GM23338 (cell line): ENCODE measurements at places on chromosomes 3 and 15. TPM values are rescaled to one million over a fixed set of nuclear protein-coding genes. Genes with fewer than 3 reads are reported as not detected.

DNA sequence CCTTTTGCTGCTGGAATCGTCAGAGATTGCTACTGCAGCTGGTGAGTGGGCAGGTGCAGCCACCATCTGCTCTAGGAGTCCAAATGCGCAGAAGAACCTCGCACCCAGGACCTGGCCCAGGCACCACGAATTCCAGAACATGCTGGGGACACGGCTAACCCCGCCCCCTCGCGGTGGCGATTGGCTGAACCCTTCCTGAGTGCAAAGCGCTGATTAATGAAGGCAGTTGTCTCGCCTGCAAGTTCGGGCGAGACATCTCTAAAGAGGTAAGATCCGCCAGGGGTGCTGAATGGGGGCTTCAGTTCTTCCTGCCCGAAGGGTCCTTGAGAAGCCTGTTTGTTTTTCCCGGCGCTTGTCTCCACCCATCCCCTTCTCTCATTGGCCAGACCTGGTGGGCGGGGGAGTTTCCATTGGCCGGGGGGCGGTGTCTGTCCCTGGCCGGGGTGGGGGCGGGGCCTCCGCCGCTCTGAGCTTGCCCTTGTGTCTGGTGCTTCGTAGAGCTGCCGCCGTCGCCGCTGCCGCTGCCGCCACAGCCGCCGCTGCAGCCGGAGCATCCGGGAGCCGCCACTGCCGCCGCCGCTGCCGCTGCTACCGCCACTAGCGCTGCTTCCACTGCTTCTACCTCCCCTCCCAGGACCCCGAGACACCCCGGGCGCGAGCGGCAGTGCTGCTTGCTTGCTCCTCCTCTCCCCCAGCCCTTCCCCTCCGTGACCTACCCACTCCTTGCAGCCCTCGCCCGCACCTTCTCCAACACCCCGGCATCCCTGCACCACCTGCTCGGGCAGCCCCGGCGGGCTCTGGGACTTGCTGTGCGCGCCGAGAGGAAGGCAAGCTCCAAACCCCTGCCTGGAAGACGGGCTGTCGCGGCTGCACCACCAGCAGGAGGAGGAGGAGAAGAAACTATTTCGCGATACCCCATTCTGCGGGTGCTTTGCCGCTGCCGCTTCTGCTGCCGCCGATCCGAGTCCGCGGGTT, at the start of gene CADM2:
Gene CADM2, plus strand, starts transcription at position 495 of the 975 bp plus-strand sequence.
- H3K4me1 ChIP-seq: peaks cover 28% of the 10 kb centered on the region
- peak within 1 kb of the TSS; percentile 87 for H3K4me3 ChIP-seq
- peak within 1 kb of the TSS; percentile 90 for H3K27ac ChIP-seq

- H3K27ac ChIP-seq: no peak overlapping the region
- no peaks in the 10 kb centered on the region for H3K36me3 ChIP-seq
- peaks cover 9% of the 10 kb centered on the region for H3K4me1 ChIP-seq
- DNase-seq: no peak
- H3K27me3 ChIP-seq: no peaks in the 10 kb centered on the region
Observed at GRCh38 chr15:96267463-96267862, 63.0 kb upstream of the NR2F2 start.

GRCh38 chr15:43886558-43886957, 59.8 kb downstream of the WDR76 start:
- no peaks in the 10 kb centered on the region for H3K27me3 ChIP-seq
- no peaks in the 10 kb centered on the region for H3K36me3 ChIP-seq
- no peak for DNase-seq
- H3K27ac ChIP-seq: no peak overlapping the region

GRCh38 chr3:43162230-43163084, 56.6 kb upstream of the POMGNT2 start:
- peak; percentile 62 for DNase-seq
- H3K36me3 ChIP-seq: no peaks in the 10 kb centered on the region
- H3K27me3 ChIP-seq: no peaks in the 10 kb centered on the region
- H3K4me1 ChIP-seq: 0 out of 2 replicates have a peak, but pooled peaks cover 6% of the 10 kb centered on the region

- no peaks in the 10 kb centered on the region for H3K36me3 ChIP-seq
- no peak overlapping the region for H3K4me3 ChIP-seq
- no peak for DNase-seq
- no peaks in the 10 kb centered on the region for H3K4me1 ChIP-seq
- H3K27me3 ChIP-seq: no peaks in the 10 kb centered on the region
Observed at GRCh38 chr15:48925714-48926223, 38.0 kb downstream of the SHC4 start.

GRCh38 chr15:54101664-54102270, 123.5 kb downstream of the UNC13C start:
- H3K4me1 ChIP-seq: no peaks in the 10 kb centered on the region
- no peak overlapping the region for H3K27ac ChIP-seq
- no peak overlapping the region for H3K4me3 ChIP-seq
- H3K36me3 ChIP-seq: no peaks in the 10 kb centered on the region
- H3K27me3 ChIP-seq: no peaks in the 10 kb centered on the region

- H3K36me3 ChIP-seq: peaks cover 16% of the 10 kb centered on the region
- no peaks in the 10 kb centered on the region; the same call in 1 of the 2 replicates for H3K4me1 ChIP-seq
- H3K4me3 ChIP-seq: no peak overlapping the region
- H3K27ac ChIP-seq: no peak overlapping the region
- DNase-seq: no peak
Observed at GRCh38 chr3:197249542-197249941, 48.9 kb downstream of the DLG1 start.

GRCh38 chr3:126081618-126082361, 2.1 kb downstream of the SLC41A3 start:
- H3K4me1 ChIP-seq: 0 out of 2 replicates have a peak, but pooled peaks cover 5% of the 10 kb centered on the region
- H3K4me3 ChIP-seq: no peak overlapping the region
- H3K27ac ChIP-seq: no peak overlapping the region
- H3K27me3 ChIP-seq: no peaks in the 10 kb centered on the region

- H3K36me3 ChIP-seq: no peaks in the 10 kb centered on the region
- H3K4me3 ChIP-seq: no peak overlapping the region
- H3K4me1 ChIP-seq: no peaks in the 10 kb centered on the region; the same call in 1 of the 2 replicates
Observed at GRCh38 chr3:197256836-197257444, 41.5 kb downstream of the DLG1 start.

- H3K4me3 ChIP-seq: no peak overlapping the region
- H3K4me1 ChIP-seq: peaks cover 4% of the 10 kb centered on the region; the same call in 1 of the 2 replicates
- no peaks in the 10 kb centered on the region for H3K36me3 ChIP-seq
- no peak overlapping the region for H3K27ac ChIP-seq
- no peak for DNase-seq
Observed at GRCh38 chr15:58471348-58471747, 39.6 kb downstream of the LIPC start.

- no peaks in the 10 kb centered on the region for H3K27me3 ChIP-seq
- H3K4me1 ChIP-seq: peaks cover 29% of the 10 kb centered on the region
- H3K4me3 ChIP-seq: no peak overlapping the region
- H3K27ac ChIP-seq: no peak overlapping the region
Observed at GRCh38 chr3:133991637-133992036, 38.1 kb downstream of the SLCO2A1 start.

- no peaks in the 10 kb centered on the region for H3K36me3 ChIP-seq
- no peak for DNase-seq
- no peak overlapping the region for H3K27ac ChIP-seq
- H3K4me3 ChIP-seq: no peak overlapping the region
Observed at GRCh38 chr3:182115328-182116015, 403.7 kb downstream of the SOX2 start.

- no peak for DNase-seq
- no peaks in the 10 kb centered on the region for H3K36me3 ChIP-seq
- no peaks in the 10 kb centered on the region for H3K27me3 ChIP-seq
- no peak overlapping the region for H3K27ac ChIP-seq
Observed at GRCh38 chr3:156303001-156303707, 182.8 kb downstream of the KCNAB1 start.

DNA sequence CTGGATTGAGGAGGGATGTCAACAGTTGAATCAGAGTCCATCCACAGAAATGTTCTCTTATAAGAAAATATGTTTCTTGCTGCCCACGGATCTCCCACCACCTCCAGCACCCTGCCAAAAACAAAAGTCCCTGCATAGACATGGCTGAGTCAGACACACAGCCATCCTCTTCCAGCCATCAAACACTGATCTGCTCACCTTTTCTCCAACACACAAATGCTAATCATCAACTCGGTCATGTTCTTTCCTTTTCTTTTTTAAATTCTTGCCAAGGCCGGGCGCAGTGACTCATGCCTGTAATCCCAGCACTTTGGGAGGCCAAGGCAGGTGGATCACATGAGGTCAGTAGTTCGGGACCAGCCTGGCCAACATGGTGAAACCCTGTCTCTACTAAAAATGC, 110.7 kb upstream of the IL12A start:
- no peak overlapping the region for H3K4me3 ChIP-seq
- H3K36me3 ChIP-seq: no peaks in the 10 kb centered on the region
- peaks cover 13% of the 10 kb centered on the region; the same call in 1 of the 2 replicates for H3K4me1 ChIP-seq
- DNase-seq: no peak
- H3K27me3 ChIP-seq: no peaks in the 10 kb centered on the region
- H3K27ac ChIP-seq: no peak overlapping the region

Gene AGBL1
- total RNA-seq: 0.03 TPM in 1 of 2 replicates, not detected in the other

Gene CLDN11
- 8.1 and 8.3 TPM in 2 replicates for total RNA-seq

Gene LEO1
- 34.7 and 41.4 TPM in 2 replicates for total RNA-seq

Gene SH2D7
- total RNA-seq: not detected in 2 replicates

Gene MUSTN1
- total RNA-seq: 1.4 TPM in 1 of 2 replicates, not detected in the other

Gene UPK1B
- 0.66 TPM in 1 of 2 replicates, not detected in the other for total RNA-seq
